ENCODE measurements at places on chromosomes 16 and 17.
A peak's percentile ranks its signal among the peaks of the same experiment; 100 is the strongest.

GRCh38 chr17:73323409-73324159, 11.8 kb upstream of the CDC42EP4 start:
- DNase-seq, result no peak

DNA sequence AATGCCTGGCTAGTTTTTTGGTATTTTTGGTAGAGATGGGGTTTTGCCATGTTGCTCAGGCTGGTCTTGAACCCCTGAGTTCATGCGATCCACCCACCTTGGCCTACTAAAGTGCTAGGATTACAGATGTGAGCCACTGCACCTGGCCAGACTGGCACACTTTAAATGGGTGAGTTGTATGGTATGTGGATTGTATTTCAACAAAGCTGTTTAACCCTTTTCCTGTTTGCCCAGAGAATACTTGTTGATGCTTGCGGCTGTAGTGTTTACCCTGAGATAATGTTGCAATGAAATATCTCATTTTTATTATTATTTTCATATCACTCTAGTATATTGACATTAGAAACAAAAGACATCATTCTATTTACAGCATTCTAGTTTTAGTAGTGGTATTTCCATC, 17.1 kb upstream of the TMEM94 start:
- DNase-seq, result no peak

DNA sequence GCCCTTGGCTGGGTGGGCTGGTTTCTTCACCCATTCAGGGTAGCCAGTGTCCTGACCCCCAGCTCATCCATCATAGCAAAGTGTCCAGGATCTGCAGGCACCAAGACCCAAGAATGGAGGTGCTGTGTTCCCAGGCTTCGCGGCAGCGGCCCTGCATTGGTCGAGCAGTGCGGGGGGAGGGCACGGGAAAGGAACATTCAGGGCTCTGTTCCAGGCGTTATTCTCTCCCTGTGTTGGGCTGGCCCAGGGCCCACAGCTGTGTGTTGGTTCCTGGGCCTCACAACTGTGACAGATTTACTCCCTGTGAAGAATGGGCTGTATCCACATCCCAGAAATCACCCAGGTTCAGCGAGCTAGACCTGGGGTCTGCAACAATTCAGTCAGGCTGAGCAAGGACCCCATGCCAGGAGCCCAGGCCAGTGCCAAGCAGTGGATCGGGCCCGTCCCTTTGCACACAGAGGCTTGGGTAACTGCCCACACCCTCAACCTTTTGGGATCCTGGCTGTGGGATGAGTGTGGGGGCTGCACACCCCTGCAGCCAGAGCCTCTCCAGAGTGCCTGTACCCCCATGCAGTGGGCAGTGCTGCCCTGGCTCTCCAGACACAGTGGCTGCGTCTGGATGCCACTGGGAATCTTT, 10.0 kb downstream of the GPT2 start:
- no peak for DNase-seq

DNA sequence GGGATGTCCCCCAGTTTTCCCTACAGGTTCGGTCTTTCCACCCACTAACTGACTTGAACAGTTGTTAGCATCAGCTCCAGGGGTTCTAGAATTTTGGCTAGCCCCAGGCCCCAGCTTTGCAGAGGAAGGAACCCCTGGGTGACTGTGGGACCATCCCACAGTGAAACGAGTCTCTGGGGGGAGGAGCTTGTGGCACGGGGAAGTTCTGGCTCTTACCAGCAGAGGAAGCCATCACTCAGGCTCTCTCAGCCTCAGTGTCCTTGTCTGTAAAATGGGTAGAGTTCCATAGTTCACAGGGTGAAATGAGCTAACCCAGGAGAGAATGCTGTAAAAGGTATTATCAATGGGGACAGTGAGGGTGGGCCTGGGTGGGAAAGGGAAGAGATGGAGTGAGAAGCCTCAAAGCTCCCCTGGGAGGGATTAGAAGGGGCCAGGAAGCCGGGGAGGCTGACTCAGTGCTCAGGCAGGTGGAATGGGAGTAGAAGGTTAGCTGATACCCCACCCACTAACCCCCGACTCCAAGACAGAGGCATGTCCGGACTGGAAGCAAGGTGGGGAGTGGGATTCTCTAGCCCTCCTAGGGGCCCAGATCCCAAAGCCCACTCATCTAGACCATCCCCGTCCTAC, 30.9 kb upstream of the CDC42EP4 start:
- no peak for DNase-seq

DNA sequence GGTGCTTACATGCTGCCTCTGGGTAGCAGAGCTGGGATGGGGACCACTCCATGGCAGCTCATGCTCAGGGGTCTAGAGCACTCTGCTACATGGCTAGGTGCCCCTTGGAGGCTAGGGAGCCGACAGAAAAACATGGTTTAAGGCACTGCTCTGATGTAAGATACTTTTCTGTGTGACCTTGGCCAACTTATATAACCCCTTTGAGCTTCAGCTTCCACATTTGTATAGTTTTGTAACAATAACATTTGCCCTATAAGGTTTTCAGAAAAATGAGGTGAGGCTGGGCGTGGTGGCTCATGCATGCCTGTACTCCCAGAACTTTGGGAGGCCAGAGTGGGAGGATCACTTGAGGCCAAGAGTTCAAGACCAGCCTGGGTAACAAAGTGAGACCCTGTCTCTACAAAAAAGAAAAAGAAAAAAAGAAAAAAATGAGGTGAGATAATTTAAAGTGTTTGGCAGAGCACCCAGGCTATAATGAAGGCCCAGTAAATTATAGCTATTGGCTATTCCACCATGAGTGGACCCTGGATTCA, 3.2 kb downstream of the CES4A start:
- no peak for DNase-seq

GRCh38 chr16:89089120-89089519, 4.5 kb upstream of the ACSF3 start:
- no peak for DNase-seq

GRCh38 chr17:75983501-75984181, 4.6 kb downstream of the TEN1 start:
- no peak for DNase-seq

- DNase-seq, result no peak
Measured at GRCh38 chr17:45043813-45044540, 7.5 kb downstream of the DCAKD start.

DNA sequence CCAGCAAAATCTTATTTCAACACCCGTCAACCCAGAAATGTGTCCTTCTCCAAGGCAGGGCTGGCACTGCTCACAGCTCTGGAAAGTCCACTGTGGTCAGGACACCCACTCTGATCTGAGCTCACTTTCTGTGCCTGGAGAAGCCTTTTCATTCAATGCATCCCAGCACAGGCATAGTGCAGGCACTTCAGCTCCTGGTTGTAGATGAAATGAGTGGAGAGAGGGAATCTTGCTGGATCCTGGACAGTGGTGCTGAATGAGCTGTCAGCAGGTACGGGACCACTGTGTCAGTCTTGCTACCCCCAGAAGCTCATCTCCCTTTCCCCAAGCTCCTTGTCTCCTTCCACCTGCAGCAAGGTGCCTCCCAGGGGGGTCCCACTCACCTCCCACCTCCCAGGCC, 86.1 kb upstream of the SALL1 start:
- DNase-seq, result no peak

DNA sequence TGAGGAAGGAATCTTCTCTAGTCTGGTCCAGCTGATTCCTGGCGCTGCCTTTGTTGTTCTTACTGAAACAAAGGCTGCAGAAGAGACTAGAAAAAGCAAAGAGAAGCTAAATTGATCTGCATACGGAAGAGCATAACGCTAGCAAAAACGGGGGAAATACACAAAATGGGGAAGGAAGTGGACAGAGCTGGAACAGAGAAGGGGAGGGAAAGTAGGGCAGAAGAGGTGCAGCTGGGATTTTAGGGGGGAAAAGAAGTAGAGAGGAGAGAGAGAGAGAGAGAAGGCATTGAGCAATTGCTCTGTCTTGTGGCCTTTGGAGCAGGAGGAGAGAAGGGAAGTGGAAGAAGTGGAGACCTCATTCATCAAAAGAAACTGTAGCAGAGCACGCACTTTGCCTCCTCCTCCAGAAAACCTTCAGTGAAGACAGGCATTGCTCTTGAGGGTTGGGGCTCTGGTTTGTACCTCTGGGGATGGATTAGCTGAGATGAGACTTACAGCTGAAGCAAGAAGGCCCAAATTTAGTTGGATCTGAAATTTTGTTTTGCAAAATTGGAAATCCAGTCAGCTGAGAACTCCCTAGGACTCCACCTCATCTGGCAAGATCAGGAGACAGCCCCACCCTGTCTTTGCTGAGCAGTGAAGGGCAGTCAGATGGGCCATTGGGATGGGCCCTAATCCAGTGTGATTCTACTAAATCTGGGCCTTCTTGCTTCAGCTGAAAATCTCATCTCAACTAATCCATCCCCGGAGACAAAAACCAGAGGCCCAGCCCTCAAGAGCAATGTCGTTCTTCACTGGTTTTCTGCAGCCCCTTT, 55.8 kb downstream of the CDRT4 start:
- DNase-seq, result no peak

DNA sequence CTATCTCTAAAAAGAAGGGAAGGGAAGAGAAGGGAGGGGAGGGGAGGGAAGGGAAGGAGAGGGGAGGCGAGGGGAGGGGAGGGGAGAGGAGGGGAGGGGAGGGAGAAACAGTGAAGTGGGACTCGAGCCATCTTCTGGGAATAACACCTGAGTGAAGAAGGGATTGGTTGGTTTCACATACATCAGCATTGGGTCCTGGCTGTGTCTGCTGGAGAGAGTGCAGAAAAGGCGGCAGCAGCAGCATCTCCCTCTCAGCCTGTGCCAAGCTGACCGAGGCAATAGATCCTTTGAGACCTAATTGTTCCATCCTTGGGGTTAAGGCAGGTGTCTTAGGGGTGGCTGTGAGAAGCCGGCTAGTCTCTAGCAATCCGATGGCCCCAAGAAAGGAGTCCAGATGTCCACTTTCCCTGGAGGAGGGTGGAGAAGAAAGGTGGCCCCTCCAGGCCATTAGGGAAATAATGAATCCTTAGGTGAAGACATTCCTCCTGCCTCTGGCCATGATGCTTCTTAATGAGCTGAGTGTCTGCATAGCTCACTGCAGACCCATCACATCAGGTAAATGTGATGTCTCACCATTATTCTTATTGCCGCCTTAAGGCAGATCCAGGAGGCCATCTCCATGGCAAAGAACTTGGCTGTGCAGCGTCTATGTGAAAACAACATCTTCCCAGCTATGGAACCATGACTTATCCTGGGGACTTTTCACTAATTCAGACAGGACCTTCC, 71.6 kb downstream of the WIPI1 start:
- no peak for DNase-seq

DNA sequence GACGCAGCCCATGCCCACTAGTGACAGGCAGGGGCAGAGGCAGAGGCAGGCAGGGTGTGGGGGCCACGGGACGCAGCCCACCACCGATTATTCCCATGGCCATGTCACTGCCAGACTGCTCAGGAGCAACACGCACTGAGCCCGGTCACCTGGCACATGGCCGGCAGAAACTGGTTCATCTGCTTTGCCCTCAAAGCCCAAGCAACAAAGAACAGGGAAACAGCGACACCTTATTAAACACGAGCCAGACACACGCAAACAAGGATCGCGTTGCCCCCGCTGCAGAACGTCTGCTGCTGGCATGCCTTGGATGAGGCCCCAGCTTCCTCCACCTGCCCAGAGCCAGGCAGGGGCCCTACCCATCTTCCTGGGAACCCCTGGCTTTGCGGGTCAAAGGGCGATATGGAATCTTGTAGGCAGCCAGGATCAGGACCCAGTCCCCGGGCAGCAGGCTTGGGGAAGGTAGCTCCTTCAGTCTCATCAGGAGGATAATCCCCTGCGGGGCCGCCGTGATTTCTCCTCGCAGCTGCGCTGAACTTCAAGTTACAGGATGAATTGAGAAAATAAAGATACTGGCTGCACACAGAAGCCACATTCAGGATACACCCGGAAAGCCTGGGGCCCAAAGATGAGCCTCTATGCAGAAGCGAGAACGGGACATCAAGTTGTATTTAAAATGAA, 4.8 kb downstream of the TBC1D16 start:
- no peak for DNase-seq

DNA sequence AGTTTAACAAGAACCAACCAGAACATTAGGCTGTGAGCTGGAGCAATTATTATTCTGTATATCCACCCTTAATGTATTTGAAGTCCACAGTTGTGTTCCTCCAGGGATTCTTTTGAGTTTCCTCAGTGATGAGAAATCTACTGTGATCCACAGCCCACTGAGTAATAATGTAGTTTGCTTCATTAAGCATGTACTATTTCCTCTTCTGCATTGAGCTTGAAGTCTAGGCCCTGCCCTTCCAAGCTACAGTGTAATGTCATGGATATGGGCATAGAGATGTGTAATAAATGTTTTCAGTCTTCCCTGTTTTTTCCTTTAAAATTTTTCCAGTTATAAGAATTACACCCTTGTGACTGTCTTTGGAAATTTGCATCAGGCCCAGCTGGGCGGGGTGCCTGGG, 36.4 kb upstream of the SLC12A3 start:
- DNase-seq, result no peak

GRCh38 chr17:33049781-33050414, 58.3 kb downstream of the SPACA3 start:
- peak; percentile 7 for DNase-seq

GRCh38 chr16:89367538-89367915, 122.8 kb downstream of the ANKRD11 start:
- DNase-seq, result no peak

DNA sequence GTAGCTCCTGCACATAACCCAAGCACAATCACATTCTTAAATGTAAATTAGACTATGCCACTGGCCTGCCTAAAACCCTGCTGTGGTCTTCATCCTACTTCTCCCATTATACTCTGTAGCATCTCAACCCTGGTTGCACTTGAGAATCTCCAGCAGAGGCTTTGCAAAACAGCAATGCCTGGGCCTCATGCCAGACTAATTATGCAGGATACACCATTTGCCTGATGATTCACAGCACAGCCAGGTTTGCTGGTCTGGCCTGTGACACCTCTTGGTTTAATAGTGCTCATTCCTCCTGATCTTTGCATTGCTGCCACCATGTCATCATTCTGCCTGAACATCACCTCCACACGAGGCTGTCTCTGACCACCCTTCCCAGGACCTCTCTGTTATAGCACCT, 491.9 kb upstream of the TOM1L1 start:
- no peak for DNase-seq

DNA sequence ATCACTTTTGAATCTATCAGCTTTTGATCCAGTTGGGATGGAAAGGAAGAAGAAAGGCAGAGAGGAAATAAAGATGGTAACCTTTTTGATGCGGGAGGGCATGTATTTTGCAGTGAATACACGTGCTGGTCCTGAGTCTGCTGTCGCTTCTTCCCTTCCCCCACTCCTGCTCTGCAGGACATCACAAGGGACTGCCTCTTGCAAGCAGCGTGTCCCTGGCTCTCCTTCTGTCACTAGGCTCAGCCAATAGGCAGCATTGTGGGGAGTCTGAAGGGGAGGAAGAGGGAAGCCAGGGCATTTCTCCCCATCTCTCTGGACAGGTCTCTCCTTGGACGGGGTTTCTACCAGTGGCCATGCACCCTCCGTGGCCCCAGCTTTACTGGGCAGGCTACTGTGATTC, 15.7 kb upstream of the WFDC1 start:
- no peak for DNase-seq

- DNase-seq, result no peak
Measured at GRCh38 chr17:9236286-9237052, 215.2 kb downstream of the NTN1 start.

- no peak for DNase-seq
Measured at GRCh38 chr16:19808061-19808641, 76.5 kb downstream of the GPRC5B start.

GRCh38 chr17:77874303-77875050, 84.0 kb upstream of the TNRC6C start:
- no peak for DNase-seq
